ENCODE measurements at places on chromosomes 4 and X.
A peak's percentile ranks its signal among the peaks of the same experiment; 100 is the strongest.

- no peak for DNase-seq
Measured at GRCh38 chrX:30951003-30951402, 61.9 kb upstream of the TAB3 start.

- no peak for DNase-seq
Measured at GRCh38 chrX:102833136-102833535, 103.9 kb upstream of the RAB40AL start.

- no peak for DNase-seq
Measured at GRCh38 chr4:185192059-185192458, 11.7 kb downstream of the CFAP97 start.

GRCh38 chrX:41377624-41378023, 43.7 kb downstream of the DDX3X start:
- DNase-seq = no peak

DNA sequence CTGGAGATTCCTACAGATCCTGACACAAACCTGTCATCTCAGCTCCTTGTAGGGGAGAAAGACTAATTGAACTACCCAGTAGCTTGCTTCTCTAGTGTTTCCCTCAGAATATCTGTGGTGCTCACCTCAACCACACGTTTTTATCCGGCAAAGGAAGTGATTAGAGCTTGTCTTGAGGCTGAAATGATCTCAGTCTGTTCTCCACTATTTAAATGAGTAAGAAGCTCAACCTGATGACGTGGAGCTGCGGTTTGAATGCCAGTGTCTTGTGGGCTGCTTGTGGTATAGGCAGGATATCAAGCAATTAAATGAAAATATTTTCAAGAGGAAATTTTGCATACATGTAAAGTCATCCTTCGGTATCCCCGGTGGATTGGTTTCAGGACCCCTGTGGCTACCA, 270.2 kb downstream of the TLL1 start:
- no peak for DNase-seq

- no peak for DNase-seq
Measured at GRCh38 chr4:53694666-53695065, 103.4 kb upstream of the LNX1 start.

DNA sequence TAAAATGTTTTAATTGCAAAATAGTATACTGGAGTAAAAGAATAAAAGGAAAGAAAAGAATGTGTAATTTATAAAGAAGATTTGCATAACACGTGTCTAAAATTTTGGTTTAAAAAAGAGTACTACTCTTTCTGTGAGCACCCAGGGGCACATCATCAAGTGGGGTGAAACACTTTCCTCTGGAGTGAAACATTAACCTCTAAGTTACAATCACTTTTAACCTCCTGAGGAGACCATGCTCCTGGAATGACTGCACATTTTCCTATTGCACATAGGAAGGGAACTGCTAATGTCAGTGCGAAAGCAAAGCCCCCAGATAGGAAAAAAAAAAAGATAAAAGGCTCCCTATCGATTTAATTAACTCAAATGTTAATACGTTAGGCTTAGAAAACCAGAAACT, 13.3 kb downstream of the VEGFC start:
- DNase-seq = no peak

DNA sequence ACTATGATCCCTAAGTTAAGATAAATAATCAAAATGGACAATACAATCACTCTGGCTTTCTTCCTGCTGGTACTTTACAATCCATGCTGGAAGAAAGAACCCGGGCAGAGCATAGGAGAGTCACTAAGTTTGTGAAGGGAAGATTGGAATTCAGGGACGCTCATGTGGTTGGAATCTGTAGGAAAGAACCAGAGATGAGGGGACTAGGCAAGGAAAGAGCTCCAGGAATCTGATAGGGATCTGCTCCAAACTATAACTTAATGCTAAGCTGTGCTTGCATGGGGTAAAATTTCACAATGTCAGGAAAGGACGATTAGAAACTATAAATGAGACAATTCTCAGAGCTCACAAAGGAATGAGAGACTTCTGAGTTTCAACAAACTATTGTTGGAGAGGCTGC, 167.5 kb downstream of the ADGRA3 start:
- DNase-seq = no peak

- DNase-seq = peak; percentile 31
Measured at GRCh38 chr4:87219632-87220093, 755 bp downstream of the KLHL8 start.

DNA sequence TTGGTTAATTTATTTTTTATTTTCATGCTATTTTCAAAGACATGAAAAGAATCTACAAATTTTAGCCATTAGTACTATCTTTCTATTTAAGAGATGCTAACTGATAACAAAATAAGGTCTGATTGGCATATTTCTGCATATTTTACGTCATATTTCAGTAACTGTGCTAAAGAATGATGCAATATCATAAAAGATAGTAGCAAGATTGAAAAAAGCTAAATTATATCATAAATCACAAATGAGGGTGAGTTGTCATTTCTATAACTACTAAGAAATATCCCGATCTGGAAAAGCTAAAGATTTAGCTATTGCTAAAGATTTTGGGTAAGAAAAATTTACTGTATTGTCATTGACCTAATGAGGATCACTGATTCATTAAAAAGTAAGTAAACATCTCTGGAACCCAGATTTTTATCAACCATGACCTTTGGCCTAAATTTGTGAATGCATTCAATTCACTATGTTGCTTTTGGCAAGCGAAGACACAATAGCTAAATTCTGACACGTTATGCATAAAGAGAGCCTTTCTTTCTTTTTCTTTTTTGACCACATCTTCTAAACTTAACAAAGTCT, 103.6 kb downstream of the HPGD start:
- DNase-seq = no peak

- no peak for DNase-seq
Measured at GRCh38 chrX:129689796-129690195, 35.0 kb upstream of the APLN start.

- no peak for DNase-seq
Measured at GRCh38 chr4:86522349-86522748, 71.8 kb upstream of the PTPN13 start.

DNA sequence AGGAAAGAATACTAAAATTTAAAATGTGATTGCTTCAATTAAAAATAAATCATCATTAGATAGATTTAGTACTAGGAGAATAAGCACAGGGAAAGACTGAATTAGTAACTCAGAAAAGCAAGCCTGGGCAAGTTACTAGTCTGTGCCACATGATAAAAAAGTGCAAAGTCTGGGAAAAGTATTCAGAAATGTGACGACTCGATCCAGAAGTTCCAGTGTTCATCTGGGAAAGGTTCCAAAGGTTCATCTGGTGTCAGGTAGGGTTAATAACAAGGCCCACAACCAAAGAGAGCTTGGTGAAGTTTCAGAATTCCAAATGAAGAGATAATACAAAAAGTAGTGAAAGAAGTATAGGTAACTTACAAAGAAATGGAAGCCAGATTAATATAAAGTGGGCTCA, 78.3 kb upstream of the ARSJ start:
- DNase-seq = no peak

DNA sequence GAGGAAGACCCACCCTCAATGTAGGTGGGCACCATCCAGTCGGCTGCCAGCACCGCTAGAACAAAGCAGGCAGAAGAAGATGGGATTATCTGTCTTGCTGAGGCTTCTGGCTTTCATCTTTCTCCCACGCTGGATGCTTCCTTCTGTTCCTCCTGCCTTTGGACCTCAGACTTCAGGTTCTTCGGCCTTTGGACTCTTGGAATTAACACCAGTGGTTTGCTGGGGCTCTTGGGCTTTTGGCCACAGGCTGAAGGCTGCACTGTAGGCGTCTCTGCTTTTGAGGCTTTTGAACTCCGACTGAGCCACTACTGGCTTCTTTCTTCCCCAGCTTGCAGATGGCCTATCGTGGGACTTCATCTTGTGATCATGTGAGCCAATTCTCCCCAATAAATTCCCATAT, 55.1 kb downstream of the PDLIM5 start:
- no peak for DNase-seq

DNA sequence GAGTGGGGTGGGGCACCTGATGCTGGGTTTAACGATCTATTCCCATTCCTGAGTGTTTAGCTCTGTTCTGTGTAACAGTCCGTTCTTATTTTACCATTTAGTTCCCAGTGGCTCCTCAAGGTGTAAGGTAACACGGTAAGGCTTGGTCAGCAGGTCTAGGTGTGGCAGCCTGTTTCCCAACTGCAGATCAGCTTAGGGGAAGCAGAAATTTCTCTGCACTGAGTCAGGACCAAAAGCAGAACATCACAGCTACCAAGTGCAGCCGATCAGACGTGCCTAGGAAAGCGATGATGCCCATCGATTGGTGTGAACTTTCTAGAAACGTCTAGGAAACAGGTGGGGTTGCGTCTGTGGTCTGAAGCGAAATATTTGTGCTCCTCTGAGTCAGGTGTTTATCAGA, 240.1 kb downstream of the STIM2 start:
- no peak for DNase-seq

DNA sequence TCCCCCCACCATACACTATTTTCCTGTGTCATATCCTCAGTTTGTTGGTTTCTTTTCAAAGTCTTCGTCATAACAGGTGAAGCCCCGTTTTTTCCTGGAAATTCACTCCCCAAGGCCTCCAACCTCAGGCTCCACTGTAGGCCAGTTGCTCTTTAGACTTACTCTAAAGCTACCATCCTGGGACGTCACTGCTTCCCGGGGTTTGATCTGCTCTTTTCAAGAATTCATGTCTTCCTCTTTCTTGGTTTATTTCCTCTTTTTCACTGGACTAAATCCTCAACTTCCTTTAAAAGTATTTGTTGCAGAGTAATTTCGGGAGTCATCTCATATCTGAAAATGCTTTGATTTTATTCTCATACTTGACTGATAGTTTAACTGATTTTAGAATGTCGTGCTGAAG, 6.5 kb upstream of the SERTM2 start:
- DNase-seq = no peak

DNA sequence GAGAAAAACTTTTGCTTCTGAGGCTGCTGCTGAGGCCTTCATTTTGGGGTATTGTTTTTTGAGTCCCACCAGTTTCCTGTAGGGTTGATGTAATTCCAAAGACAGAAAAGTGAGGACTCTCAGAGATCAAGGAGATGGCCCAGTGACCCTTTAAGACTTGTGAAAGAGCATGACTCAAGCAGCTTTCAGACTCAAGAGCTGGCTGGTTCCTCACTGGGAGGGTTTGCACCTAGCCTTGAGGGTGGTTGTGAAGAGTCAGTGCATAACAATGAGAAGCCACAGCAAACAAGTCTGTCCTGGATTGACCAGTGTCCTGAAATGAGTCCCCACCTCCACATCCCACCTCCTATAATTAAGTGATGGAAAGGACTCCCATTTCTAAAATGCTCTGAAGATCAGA, 89.2 kb downstream of the NHS start:
- DNase-seq = no peak

DNA sequence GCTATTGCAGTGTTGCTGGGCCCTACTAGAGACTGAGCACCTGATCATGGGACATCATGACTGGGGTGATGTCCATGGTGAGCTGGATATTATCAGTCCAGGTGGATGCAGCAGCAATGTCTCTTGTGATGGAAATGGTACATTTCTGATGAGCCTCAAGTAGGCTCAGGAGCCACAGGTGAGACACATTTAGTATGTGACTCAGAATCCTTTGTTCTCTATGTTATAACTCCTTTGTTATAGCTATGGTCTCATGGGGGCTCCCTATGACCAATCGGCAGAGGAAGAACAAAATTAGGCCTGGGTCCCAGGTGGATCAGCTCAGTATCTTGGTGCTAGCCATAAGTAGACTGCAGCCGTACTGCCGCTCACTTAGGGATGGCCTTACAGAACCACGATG, 107.9 kb upstream of the FAT1 start:
- no peak for DNase-seq

GRCh38 chr4:8126523-8126922, 32.1 kb downstream of the ABLIM2 start:
- no peak for DNase-seq

GRCh38 chrX:17860811-17861488, at the start of gene RAI2:
Gene RAI2 (minus strand): TSS chrX:17861298. CDS start chrX:17802010, 59,288 bp downstream.
- no peak for DNase-seq

DNA sequence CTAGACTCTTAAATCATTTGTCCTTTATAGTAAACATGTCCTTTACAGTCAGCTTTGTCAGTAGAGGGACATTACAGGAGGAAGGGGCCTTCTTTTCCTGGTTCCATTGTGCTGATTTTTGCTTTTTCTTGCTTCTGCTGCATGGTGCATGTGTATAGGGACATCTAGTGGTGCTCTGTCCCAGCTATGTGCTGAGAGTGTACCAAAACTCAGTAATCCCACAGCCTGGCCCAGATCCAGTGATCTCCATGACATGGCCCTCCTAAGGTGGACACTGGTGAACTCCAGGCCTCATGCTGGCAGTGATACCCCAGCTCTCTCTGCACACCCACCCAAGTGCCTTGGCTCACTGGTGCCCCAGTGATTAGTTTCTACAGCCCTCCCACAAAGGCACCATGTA, 45.2 kb downstream of the MAGEB17 start:
- DNase-seq = no peak

DNA sequence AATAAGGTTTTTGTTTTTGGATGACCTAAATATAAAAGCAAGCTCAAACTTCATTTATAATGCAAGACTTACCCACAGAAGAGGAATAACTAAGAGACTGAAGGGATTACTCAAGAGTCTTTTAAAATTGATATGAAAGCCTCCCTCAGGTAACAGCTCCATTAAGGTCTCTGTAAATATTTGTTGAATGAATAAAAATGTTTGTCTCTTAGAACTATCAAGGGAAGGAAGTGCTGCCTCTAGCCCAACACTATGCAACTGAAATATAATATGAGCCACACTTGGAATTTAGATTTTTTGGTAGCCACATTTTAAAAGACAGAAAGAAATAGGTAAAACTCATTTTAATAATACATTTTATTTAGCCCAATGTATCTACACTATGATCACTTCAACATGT, 127.8 kb downstream of the SH3RF1 start:
- no peak for DNase-seq

- no peak for DNase-seq
Measured at GRCh38 chrX:97389761-97390192, 506.1 kb downstream of the RPA4 start.

DNA sequence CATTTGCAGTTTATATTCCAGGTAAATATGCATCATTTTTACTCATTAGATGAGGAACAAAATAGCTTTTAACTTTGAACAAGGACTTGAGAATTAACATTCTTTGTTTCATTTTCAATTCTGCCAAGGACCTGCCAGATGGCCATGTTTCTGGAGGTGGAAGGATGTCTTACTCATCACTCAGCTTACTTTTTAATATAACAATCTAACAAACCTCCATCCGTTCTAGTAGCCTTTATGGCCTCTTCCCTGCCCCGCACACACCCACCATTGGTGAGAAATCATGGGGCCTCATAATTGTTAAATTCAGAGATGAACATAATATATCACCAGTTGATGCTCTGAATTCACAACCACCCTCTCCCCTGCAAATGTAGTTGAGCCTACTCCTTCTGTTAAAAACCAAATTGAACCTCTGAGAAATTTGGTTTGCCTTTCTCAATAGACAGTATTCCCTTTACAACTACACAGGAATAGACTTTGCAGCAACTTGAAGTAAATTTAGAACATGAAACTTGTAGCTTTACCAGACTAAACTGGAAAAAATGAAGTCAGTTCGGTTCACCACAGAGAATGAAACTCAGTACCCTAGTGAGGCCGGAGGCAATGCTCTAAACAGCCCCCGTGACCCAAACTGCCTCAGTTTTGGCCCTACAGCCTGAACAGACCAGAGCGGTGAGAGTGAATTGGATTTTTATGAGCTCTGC, 50.1 kb upstream of the ACSL4 start:
- no peak for DNase-seq

GRCh38 chr4:166594326-166594946, 639.9 kb downstream of the SPOCK3 start:
- no peak for DNase-seq

GRCh38 chr4:25792200-25792791, 70.5 kb downstream of the SEL1L3 start:
- no peak for DNase-seq

GRCh38 chrX:103614999-103615398, 7.2 kb downstream of the TCEAL3 start:
- no peak for DNase-seq

- no peak for DNase-seq
Measured at GRCh38 chr4:140703463-140703862, 52.7 kb downstream of the TBC1D9 start.
